ENCODE measurements at places on chromosomes 3 and 15. TPM values are rescaled to one million over a fixed set of nuclear protein-coding genes. Genes with fewer than 3 reads are reported as not detected.

ZCWPW2 gene
- total RNA-seq: 0.18 TPM

MYLK gene
- total RNA-seq: 3.5 TPM

ADGRG7 gene
- not detected for total RNA-seq

MST1R gene
- total RNA-seq: 98.9 TPM

CD200R1 gene
- not detected for total RNA-seq

OXTR gene
- 0.63 TPM for total RNA-seq

- DNase-seq: peak; percentile 55
These were observed at the start of gene TKT for GRCh38 chr3:53255775-53256703. Gene TKT (minus strand): TSS chr3:53256022. CDS start chr3:53255942, 80 bp downstream.

GRCh38 chr3:96012939-96013338 lies 801.5 kb upstream of the EPHA6 start:
- peak; percentile 24 for DNase-seq

DNA sequence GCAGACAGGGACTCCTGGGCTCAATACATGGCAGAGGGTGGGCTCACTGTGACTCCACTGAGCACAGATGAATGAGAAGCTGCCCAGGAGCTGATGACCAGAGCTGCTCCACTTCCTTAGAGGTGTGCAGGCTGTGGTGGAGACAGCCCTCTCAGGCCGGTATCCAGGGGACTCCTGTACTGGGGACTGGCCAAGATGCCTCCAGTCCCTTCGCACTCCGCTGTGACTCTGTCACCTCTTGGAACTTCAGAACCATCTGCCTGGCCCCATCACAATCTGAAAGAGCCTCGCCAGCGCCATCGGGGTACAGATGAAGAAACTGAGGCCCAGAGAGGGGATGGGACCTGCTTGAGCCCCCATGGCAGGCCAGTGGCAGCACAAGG lies 111.2 kb downstream of the ETFA start:
- DNase-seq: no peak

- DNase-seq: no peak
These were observed 186.7 kb downstream of the UACA start for GRCh38 chr15:70576696-70577095.

DNA sequence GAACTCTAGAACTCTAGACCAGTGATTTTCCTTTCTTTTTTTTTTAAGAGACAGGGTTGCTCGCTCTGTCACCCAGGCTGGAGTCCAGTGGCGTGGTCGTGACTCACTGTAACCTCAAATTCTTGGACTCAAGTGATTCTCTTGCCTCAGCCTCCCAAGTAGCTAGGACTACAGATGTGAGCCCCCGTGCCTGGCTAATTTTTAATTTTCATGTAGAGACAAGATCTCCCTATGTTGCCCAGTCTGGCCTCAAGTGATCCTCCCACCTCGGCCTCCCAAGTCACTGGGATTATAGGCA lies 359.6 kb downstream of the SHQ1 start:
- DNase-seq: no peak

DNA sequence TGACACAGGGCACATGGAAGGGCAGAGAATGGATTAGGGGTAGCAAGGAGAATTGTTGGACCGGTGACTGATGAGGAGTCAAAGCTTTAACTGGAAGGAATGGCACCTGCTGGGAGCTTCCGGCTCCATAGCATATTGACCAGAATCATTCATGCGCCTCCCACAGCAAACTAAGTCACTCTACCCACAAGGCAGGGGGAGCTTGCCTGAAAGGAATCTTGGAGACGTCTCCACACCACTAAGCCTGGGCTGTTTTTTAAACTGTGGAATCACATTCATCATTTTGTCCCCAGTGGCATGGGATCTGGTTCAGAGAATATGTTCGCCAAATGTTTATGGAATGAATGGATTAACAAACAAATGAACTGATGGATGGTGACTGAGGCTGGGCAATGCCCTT lies 57.0 kb upstream of the ITGA11 start:
- no peak for DNase-seq

DNA sequence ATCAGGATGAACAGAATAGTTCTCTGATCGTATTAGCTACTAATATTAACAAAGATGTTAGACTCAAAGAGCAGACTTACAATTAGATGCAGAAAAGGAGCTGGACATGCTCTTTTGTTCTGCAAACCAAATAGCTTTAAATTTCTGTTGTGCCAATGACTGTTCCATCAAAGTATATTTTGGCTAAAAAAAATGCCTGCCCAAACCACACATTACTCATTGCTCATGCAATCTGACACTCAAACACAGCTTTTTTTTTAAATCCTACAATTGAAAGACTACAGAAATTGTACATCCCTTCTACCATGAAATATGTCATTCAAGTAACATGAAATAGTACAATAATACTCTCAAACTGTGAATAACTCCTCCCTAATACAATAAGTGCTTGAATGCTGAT lies 48.6 kb downstream of the SHOX2 start:
- DNase-seq: no peak

DNA sequence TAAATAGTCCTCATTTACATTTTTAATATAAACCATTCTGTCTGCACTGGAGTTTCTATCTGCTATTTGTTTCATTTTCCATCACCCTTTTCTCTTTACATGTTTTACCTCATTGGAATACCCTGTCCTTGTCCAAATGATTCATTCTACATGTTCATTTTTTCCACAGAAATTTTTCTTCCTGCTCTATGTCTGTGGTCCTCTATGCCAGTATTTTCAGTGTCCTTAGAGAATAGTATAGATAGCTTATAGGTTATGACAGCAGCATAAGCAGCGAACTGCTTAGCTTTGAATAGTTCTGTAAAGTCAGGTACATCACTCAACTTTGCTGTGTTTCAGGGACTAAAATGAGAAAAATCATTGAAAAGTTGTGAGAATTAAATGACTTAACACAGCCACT lies 742.3 kb upstream of the CBLB start:
- no peak for DNase-seq

DNA sequence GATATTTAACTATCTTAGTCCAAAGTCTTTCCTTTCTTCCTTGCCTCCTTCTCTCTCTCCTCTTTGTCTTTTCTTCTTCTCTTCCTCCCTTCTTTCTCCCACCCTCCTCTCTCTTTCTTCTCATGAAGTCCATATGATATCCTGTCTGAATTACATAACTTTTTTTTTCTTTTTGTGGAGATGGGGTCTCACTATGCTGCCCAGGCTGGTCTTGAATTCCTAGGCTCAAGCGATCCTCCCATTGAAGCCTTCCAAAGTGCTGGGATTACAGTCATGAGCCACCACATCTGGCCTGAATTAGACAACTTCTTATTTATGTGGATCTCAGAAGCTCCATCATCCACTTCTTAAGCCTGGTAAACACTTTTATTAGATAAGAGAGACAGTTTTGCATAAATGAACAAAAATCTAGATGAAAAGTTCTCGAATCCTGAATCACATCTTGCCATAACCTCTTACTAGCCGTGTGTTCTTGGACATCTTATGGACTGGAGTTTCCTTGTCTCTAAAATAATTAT lies 206.5 kb downstream of the LPP start:
- no peak for DNase-seq

DNA sequence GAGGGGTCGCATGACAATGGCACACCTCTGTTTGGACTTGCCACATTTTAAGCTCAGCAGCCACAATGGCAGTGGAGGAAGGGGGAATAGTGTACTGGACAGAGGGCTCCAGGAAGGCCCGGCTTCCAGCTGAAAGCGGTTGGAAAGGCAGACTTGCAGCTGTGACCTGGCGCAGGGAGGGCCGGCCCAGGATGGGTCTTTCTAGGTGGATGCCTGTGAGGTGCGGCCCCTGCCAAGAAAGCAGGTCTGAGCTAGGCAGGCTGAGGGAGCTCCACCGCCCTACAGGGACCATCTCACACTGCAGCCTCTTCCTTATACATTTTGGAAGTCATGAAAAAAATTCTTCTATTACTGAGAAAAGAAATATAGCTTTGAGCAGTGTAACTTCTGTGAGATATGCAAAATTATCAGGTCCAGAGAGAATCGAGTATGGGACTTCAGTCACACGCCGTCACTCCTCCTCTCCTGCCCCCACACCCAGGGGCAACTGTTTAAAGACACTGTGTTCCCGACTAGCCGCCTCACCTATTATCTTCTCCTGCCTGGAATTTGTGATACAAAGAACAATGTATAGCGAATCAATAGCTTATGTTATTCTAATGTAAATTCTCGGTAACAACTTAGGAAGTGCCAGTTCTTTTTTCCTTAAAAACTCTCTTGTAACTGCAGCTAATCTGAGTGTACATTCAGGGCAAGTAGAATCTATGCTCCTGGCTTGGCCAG lies 331.0 kb downstream of the OCA2 start:
- no peak for DNase-seq

DNA sequence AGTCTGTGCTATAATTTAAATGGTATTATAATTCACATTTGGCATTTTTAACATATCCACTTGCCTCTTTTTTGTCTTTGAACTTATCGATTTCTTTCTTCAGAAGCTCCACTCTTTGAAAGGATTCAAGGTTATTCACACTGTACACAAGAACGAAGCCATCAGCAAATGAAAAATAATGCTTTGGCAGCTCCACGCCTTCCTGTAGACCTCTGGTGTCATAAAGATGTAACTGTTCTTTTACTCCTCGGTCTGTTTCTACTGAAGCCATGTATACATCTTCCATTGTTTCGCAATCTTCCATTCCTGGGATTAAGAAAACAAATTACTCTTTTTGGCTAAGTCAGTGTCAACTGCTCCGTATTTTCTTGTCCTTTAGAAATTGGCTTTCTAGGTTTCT lies 16.0 kb downstream of the NKIRAS1 start:
- no peak for DNase-seq

DNA sequence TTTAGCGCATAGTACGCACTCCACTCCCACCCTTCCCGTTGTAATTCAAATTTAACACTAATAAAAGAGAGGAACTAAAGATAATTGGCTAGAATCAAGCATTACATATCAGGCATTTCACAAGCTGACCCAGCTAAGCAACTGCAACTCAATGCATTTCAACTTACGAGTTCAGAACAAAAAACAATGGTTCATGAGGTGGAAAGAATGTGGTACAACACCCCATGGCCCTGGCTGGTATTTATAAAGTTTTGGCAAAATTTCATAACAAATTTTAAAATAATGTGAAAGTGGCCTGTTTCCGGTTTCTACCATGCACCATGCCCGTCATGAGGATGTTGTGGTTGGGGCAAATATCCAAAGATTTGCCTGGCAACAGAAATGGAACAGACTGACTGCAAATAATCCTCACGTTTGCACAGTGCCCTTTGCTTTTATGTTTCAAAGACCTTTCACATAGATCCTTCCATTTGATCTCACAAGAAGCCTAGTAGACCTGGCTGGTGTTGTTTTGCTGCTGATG lies 455.3 kb upstream of the NR2F2 start:
- peak; percentile 59 for DNase-seq

- peak; percentile 90 for DNase-seq
These were observed 51.0 kb downstream of the MME start for GRCh38 chr3:155131104-155131503.

DNA sequence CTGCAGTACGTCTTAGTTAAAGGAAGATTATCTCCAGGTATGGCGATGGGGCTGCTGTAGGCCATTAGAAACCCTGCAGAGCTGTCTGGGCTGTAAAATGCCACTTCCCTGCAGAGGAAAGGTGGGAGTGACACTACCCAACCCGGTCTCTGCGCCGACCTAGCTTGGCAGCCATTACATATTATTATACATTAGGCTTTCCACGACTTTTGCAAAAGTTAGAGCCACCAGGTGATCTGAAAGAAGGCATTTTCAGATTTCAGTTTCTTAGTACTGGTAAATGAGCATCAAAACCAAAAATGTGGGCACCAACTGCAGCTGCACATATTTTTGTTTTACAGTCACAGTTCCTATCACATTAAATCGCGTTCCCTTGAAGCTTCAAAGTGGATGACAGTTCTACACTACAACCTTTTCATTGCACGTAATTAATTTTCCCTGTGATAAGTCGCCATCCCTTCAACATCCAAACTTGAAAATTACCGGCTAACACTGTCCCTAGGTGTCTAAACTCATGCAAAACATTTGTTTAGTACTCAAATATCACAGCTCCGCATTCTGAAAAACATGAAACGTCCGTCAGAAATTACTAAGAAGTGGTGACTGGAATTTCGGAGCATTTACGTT lies 81.4 kb upstream of the CHD2 start:
- DNase-seq: no peak

DNA sequence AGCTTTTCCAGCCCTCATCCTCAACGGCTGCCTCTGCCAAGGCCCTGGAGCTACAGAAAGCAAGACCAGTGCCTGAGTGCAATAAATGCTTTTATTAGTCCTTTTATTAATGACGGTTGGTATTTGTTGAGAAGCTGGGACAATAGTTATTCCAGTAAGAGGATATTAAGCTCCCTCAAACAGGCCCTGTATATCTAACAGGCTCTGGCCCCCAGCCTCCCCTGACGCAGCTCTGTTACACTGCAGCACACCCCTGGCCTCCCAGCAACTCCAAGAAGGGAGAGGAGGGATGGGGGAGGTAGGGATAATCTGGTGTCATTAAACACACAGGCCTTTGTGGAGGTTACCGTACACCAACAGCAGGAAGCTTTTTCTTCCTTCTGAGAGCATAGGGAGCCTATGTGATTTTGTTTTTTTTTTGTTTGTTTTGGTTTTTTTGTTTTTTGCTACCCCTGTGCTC lies 30.8 kb upstream of the MAGEF1 start:
- no peak for DNase-seq

- no peak for DNase-seq
These were observed 110.9 kb downstream of the EDEM1 start for GRCh38 chr3:5298453-5298852.

DNA sequence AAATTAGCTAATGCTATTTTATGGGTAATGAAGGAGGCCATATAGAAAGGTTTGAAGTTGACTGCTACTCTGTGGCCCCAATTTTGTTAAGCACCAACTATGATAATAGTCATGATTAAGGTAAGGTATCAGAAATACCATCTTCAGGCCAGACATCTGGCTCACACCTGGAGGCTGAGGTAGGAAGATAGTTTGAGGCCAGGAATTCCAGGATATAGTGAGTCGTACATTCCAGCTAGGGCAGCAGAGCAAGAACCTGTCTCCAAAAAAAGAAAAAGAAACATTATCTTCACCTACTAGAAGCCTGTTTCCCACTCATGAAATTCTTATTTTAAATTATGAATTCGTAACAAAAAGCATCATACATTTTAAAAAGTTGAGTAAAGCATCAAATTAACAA lies 64.4 kb downstream of the LRRC28 start:
- peak; percentile 50 for DNase-seq

DNA sequence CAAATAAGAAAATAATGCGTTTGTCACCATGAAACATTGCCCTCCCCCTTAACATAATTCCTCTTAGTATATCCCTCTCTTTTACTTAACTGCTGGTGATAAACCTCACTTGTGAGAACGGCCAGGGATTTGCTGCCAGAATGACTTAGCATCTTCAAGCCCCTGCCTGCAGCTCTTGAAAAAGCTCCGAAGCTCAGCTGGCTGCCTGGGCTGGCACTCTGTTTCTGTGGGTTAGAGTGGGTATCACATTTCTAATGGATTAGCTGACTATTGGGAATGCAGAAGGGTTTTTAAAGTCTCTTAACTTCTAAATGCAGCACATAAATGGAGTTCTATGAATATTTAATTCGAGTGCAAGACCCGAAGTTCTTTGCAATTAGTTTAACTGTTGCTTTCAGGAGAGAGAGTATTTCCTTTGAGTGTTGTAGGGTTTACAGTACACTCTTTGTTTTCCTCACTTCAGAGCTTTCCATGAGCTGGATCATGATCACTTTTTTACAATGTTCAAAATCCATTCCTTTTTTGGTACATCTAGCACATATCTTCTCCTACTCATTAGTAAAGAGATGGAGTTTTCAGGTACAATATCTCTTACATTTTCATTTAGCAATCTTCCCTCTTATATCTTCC lies 124.7 kb upstream of the RBMS3 start:
- DNase-seq: peak; percentile 42
